ENCODE measurements at places on chromosomes 1 and 21. TPM values are rescaled to one million over a fixed set of nuclear protein-coding genes. Genes with fewer than 3 reads are reported as not detected.

Gene MR1
- total RNA-seq = 1.2 TPM

DNA sequence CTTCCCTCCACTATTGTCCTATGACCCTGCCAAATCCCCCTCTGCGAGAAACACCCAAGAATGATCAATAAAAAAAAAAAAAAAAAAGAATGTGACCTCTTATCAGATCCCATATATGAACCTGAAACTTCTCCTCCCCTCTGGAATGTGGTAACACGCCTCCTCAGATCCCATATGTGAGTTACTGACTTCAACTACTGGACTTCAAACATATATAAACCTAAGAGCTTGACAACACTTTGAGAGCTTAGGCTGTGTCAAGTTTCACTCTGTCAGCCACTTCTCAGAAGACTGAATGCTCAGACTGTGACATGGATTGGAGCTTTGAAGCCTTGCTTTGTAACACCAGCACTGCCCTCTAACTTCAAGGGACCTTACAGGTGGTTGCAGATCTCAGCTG is 148.4 kb downstream of the COP1 start:
- DNase-seq = no peak

DNA sequence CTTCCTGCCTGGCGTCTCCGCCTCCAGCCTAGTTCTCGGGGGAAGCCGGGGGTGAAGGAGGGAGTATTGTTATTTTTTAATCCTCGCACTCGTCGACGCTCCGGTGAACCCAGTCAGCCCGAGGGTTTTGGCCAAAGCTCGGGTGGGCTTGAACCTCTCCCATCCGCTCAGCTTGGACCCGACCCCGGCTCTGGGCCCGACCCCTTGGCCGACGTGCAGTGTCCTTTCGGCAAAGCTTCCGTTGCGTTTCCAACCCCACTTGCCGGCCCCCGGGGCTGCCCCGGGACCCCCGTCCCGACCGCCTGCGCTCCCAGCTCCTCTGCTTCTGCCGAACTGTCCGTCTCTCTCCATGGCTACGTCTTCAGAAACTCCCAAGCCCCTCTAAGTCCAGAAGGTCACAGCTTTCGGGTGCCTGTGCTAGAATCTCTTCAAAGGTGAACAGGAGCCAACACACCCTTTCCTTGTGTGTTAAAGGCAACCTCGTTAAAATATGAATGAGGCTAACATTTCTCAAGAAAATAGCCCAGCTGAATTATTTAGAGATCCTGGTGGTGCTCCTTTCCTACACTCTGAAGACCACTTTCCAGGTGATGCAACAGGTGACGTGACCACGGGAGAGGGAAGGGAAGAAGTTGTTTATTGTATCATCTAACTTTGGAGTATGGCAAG is 647 bp downstream of the DESI2 start:
- DNase-seq = peak; percentile 12

Gene CGN
- total RNA-seq = 8.8 TPM

Gene F11R
- total RNA-seq = 68.6 TPM

- DNase-seq = peak; percentile 20
Measured at GRCh38 chr1:152461544-152461943, 47.5 kb upstream of the CRNN start.

Gene ZNF281
- 39.3 TPM for total RNA-seq

- no peak for DNase-seq
Measured at GRCh38 chr1:40311692-40312091, 5.4 kb downstream of the COL9A2 start.

DNA sequence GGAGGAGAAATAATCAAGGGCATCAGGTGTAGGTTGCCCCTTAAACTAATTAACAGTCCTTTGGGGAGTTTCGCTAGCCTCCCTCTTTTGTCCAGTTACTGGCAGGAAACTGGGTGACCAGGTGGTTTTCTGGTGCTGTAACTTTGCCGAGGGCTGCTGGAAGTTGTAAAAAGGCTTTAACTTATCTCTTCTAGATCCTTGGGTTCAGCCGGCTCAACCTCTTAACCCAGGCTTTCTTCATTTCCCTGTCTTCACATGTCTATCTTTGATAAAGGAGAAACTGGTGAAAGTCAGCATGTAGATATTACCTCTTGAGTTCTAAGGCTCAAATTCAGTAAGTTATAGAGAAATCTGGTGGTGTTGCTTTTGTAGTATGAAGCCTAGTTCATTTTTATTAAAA is 289.7 kb upstream of the NRIP1 start:
- no peak for DNase-seq

Gene GUCA2A
- not detected for total RNA-seq

DNA sequence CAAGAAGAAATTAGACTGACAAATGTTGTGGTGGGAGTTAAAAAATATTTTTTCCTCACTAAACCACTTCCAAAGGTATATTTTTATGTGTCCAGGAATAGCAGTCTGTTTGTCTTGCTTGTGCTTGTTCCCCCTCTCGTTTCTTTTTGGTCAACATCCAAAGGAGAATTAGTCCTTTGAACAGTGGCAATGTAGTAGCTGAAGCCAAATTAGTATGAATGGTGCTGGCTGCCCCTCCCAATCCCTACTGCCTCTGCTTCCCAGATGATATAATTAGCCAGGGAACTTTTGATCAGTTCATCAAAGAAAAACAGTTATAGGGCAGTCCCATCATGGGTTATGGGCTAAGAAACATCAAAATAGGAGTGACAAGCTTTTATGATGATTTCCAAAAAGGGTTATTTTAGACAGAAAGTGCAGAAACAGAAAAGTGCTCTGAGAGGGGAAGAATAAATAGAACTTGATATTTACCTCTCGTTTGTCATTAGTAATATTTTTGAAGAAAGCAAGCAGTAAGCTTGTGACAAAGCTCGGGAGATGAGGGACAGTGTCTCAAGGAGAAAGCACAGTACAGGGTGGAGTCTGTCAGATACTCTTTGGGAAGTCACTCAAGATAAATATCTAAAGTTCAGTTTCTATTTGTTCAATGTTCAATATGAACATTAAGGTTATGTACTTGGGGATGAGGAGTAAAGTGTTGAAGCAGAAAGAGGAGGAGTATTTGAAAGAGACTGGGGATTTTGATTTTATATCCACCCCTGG is 239.1 kb downstream of the HLX start:
- DNase-seq = no peak

- DNase-seq = no peak
Measured at GRCh38 chr1:104248385-104248784, 498.7 kb downstream of the AMY1C start.

Gene PAQR6
- 6.4 TPM for total RNA-seq

Gene S100A7A
- not detected for total RNA-seq

Gene PLCH2
- total RNA-seq = 2.2 TPM

DNA sequence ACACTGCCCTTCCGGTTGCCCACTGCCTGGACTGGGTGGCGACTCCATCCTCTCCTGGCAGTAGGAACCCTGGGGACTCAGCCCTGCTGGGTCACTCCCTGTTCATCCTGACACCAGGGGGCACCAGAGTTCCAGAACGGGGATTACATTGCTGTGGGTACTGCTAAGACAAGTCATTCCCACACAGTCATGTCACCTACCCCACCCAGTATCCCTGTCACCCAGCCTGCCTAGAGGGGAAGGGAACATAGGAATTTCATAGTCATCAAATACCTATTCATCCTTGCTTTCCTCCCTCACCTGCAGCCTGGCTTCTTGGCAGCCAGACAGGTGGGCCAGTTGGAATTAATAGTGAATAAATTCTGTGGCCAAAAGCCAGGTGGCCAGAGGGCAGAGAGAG is 9.8 kb upstream of the SFN start:
- DNase-seq = peak; percentile 60

DNA sequence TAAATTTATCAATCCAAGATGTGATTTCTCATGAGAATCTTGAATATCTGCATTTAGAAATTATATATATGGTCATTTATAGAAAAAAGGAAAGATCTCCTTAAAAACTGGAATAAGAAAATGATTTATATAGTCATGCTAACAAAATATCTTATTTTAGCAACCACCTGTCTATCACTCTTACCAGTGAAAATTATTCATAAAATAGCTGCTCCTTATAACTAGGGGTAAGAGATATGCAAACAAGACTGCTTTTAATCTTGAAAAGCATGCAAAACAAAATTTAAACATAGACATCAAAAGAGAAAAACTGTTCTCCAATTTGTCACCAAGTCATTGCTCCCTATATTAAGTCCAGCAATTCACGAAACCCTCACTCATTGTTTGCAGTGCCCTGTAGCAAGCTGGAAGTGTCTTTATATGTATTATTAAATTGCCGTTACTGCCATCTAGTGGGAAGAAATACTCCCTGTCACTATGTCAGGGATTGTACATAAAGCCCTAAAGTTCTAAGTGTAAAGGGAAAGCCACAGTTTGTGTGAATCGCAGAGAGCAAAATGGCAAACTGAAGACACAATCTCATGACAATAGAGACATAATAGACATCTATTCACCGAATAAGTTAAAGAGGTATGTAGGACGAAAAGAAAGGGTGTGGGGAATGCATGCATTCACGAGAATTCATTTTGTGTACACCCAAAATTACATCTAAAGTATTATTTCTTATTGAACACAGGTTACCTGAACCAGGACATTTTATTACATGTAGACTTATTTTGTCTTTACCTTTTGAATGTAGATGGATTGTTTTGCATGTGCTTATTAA is 600.5 kb downstream of the USP25 start:
- DNase-seq = peak; percentile 62

Gene KRTAP15-1
- not detected for total RNA-seq

Gene PTPN7
- 0.58 TPM for total RNA-seq
